AG04450 (cell line): ENCODE measurements at places on chromosomes 2 and 18. TPM values are rescaled to one million over a fixed set of nuclear protein-coding genes. Genes with fewer than 3 reads are reported as not detected.

LYPD6 gene
- polyA plus RNA-seq, result 1.1 and 1.3 TPM in 2 replicates

DNA sequence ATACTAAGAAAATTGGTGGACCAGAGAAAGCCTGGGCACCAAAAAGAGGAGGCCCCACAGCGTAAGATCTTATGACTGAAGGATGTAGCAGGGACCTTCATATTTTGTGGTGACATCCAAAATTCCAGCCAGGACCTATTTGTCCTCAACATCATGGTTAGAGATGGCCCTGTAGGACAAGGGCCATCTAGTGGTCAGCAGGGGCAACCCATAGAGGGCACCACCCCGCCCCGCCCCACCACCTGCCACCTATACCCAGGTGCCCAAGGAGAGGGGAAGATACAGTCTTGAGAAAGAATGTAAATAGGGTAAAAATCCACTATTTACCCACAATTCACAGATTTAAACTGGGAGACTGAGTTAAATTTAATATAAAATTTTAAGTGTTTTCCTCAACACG lies 59.6 kb upstream of the TMEM163 start:
- no peak for DNase-seq

SP9 gene
- polyA plus RNA-seq, result not detected in 2 replicates

DNA sequence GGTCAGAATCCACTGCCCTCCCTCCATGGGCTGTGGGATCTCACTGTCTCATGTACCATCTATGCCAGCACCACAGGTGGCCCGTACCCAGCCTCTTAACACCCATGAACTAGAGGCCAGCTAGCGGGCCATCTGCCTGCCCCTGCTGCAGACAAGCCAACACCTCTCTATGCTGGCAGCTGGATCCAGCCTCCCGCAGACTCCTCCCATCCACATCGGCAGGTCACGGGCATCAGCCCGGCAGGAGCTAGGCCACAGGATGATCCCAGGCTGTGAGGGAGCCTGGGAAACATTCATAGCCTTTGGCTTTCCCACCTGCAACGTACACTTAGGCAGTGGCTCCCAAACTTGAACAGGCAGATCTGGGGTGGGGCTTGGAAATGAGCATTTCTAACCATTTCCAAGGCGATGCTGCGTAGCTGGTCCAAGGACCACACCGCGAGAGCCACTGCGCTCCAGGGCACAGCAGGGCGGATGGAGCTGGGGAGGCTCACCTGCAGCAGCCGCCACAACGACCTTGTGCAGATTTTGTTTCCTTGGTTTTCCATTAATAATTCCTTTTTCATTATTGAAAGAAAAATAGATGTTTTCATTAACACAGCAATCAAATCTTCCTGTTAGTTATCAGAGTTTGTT lies 114.7 kb downstream of the KCNF1 start:
- DNase-seq, result no peak

CD28 gene
- polyA plus RNA-seq, result not detected in 2 replicates

DNA sequence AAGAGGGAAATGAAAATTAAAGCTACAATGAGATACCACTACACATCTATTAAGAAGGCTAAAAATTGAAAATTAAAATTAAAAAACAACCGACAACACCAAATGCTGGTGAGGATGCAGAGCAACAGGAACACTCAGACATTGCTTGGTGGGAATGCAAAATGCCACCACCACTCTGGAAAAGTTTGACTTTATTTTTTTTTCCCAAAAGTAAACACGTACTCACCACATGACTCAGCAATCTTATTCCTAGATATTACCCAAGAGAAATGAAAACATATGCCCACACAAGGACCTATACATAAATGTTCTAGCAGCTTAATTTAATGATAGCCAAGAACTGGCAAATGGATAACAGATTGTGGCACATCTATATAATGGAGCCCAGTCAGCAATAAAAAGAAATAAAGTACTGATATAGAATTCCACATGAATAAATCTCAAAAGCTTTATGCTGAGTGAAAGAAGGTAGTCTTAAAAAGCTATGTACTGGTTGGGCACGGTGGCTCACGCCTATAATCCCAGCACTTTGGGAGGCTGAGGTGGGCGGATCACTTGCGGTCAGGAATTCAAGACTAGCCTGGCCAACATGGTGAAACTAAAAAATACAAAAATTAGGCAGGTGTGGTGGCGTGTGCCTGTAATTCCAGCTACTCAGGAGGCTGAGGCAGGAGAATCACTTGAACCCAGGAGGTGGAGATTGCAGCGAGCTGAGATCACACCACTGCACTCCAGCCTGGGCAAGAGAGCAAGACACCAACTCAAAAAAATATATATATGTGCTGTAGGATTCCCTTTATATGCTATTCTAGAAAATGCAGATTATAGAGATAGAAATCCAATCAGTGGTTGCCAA lies 4.2 kb upstream of the PROC start:
- DNase-seq, result no peak

DNA sequence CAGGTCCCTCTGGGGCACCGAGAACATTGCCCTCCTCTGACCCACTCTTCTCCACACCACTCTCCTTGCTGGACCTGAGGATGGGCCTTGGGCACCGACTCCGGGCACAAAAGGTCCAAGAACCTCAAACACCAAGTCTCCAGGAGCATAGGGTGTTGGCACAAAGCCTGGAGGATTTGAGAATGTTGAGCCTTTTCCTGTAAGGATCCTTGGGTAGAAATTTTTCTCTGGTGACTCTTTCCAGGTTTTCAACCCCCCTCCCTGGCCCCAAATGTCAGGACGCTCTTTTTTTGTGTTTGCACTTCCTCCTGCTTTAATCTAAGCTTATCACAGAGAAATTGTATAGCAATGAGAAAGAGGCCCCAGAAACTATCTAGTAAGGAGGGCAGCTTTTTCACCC lies 9.2 kb downstream of the SPR start:
- DNase-seq, result no peak

TMEM178A gene
- 1.1 and 1.2 TPM in 2 replicates for polyA plus RNA-seq

ERMN gene
- not detected in 2 replicates for polyA plus RNA-seq

GRCh38 chr2:55010149-55010591 lies 40.1 kb downstream of the RTN4 start:
- no peak for DNase-seq
